ENCODE measurements at places on chromosomes 4 and X.

DNA sequence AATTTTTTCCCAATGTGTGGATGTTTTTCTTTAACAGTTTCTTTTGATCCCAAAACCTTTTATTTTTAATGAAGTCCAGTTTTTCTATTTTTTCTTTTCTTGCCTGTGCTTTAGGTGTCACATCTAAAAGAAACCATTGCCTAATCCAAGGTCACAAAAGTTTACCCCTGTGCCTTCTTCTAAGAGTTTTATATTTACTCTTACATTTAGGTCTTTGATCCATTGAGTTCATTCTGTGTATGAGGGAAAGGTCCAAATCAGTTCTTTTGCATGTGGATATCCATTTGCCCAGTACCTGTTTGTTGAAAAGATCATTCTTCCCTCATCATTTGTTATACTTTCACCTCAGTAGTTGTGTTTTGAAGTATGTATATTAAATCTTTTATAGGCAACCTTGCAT lies 13.0 kb downstream of the LRP2BP start:
- no peak for DNase-seq

GRCh38 chr4:55554453-55555030 lies 7.8 kb upstream of the CLOCK start:
- DNase-seq, result no peak

DNA sequence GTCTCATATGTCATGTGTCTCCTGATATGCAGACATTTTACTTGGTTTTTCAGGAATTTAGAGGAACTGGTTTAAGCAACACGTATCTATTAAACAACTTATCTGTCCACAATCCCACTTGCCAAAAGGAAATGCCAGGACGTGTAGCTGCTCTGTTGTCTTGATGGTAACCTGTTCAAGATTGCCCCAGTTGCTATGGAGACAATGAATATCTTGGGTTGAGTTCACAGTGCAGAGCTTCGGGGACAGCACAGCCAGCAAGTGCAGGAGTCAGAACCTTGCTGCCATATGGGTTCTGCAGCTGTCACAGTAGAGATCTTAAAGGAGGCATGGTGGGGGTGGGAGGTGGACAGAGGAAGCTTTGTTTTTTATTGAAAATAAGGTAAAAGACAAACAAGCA lies 28.7 kb upstream of the FAM9B start:
- no peak for DNase-seq

DNA sequence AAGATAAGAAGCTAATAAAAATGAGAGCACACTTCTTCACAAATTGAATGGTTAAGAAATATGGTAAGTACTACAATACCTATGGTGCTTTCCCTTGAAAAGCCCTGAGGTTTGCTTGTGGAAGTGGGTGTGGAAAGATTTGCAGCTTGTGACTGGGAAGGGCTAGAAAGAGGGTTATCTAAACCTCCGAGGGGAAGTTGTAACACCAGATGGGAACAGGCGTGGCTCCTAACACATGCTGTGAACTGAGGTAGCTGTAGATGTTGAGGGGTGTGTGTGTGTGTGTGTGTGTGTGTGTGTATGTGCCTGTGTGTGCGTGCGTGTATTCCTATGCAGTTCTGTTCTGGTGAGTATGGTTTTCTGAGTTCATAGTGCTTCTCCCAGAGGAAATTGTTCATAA lies 21.5 kb downstream of the FRMPD4 start:
- no peak for DNase-seq

Data from vagina (tissue), 2 donors.